ENCODE measurements at places on chromosomes 12 and 14.
A peak's percentile ranks its signal among the peaks of the same experiment; 100 is the strongest.

- no peak for DNase-seq
Observed at GRCh38 chr12:100942984-100943749, 148.6 kb downstream of the ANO4 start.

DNA sequence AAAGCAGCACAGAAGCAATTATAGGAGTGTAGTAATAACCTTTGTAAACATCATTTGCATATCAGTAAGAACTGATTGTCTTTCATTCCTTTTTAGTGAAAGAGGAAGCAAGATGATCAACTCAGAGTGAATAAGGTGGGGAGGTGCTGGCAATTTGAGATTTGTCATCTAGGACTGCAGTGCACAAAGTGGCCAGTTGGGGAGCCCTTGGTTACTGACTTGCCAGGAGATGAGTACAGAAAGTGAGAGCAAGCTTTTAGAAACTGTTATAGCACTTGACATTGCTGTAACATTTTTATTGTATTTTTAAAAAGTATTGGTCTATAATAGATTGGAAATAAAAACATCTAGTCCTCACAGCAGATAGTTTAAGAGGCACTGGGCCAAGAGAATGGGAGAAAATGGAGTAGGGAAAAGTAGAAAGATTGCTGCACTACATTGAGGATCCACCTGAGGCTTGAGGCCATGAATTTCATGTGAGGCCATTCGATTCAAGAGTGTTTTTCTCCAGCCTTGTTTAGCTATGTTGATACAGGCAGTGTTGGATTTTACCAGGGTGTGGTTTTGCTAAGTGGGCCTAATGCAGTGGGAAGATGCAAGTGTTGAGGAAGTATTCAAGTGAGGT, 98.2 kb downstream of the SNAPC1 start:
- DNase-seq, result peak; percentile 81

DNA sequence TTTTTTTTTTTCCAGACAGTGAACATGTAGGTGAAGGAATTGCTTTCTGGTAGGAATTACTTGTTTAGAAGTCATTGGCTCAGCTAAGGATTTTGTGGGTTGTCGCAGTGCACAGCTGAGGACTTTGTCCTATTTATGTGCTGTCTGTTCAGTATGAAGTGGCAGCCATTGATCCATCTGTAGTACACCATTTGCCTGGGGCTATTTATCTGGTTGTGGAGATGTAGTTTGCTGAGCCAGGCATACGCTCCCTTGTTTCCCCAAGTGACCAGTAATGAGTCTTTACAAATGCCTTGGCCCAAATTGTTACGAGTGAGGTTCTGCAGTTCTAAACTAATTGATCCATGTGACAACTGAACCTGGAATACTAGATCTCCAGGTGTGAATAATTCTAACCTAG, 140.1 kb downstream of the NRXN3 start:
- DNase-seq, result no peak

DNA sequence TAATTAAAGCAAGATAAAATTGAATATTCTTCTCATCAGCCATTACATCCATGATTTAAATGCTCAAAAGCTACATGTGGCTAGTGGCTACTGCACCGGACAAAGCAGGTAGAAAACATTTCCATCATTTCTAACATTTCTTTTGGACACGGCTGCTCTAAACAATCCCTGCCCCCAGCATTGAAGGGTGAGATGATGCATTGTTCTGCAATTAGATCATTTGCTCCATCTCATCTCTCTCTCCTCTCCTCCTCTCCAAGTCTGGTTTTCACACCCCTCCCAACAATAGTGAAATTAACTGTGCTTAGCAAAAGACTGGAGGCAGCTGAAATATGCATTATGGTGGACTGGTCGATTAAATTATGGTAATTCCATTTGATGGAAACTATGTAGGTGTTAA, 288.5 kb downstream of the KSR2 start:
- DNase-seq, result no peak

DNA sequence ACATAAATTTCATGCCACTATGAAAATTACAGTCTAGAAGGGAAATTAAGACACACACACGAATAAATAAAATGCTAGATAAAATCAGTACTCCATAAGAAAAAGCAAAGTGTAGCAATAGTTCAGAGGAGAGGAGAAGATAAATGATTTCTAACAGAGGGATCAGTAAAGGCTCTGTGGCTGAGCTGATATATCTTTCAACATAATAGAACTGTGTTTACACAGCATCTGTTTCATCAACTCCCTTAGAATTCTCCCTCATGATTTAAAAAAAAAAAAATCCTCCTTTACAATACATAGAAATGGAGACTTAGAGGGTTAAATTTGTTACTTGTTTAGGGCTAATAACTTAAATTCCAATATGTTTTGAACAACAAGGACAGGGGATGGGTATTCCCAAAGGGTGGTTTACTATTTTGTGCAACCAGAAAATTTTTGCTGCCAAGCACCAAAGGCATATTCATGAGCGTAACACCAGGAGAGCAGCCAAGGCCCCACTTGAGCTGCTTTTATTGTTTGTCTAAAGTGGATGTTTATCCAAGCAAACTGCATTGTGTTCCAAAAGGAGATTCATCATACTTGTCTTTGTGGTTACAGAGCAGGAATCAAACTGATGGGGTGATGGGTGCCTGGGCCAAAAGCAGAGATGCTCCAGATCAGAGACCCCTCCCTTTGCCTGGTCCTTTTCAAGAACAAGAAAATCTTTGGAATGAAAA, 162.7 kb downstream of the BMP4 start:
- no peak for DNase-seq

- DNase-seq, result no peak
Observed at GRCh38 chr12:6529291-6529737, 5.0 kb upstream of the GAPDH start.

- DNase-seq, result peak; percentile 55
Observed at GRCh38 chr12:27207615-27208413, 36.3 kb upstream of the STK38L start.

DNA sequence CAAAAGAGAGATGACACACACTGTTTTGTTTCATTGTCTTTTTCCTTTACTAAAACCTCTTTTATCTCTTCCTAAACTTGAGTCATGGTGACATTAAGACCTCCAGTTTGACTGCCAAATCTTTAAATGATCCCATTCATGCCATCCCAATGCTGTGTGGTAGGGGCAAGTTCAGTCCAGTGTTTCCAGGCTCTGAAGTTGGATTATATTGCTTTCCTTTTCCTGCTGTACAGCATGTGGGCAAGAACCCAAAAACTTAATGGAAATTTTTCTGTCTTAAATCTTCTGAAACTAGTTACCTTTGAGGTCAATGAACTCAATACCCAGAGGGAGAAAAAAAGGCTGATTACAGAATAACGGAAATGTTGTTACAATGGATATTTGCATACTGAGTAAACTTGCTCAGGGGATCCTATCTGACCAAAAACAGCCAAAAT, 187.1 kb upstream of the FAR2 start:
- no peak for DNase-seq

GRCh38 chr14:73457924-73458182, 493 bp downstream of the NUMB start:
- DNase-seq, result no peak

GRCh38 chr12:6546016-6546415, 9.8 kb downstream of the IFFO1 start:
- no peak for DNase-seq

GRCh38 chr12:54590978-54591591, 2.6 kb upstream of the PPP1R1A start:
- DNase-seq, result no peak

DNA sequence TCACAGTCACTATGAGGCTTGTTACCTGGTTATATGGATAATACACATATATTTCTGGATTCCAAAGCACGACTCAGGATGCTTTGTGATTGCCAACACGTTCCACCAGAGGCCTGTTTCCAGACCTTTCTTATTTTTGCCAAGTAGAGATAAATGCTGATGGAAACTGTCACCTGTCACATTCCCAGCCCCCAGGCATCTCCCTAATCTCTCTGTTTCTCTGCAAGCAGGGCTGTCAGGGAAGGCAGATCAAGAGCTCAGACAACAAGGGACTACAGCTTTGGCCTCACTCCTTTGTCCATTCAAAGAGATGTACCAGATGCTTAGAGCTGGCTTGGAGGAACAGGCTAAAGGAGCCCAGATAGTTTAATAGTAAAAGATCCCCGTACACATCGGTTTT, 21.8 kb upstream of the DDHD1 start:
- DNase-seq, result no peak

GRCh38 chr12:114961491-114961890, 277.5 kb upstream of the TBX3 start:
- no peak for DNase-seq

- no peak for DNase-seq
Observed at GRCh38 chr12:102095677-102096263, 24.1 kb downstream of the NUP37 start.

DNA sequence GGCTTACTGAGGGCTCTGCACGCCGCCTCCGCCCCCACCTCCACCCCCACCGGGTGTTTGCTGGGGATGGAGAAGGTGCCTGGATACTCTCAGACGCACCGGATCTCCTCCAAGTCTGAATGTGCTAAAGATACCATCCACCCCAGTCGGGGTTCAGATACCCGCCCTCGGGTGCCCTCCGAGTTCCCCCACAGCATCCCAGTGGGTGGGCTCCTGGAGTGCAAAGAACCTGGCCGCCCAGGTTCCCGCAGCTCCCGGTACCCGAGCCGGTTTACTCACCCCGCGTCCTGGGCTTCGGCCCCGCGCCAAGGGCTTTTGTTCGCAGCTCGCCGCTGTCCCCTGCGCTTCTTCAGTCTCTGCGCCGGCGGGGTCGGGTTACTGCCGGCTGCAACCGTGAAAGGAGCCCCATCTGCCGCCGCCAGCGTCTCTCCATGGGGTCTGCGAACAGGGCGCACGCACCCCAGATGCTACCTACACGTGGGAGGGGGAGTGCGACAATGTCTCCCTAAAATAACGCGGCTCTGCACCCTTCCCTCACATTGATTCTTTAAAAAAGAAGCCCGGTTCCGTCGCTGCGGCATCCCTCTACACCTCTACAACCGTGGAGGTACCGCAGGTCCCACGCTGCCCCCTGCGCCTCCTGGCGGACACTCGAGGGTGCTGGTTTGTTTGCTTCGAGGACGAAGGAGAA, at the start of gene CCDC177:
TSS of gene CCDC177 (minus strand) at position 609 of the 691 bp plus-strand sequence. CDS start 1,249 bp downstream, outside the sequence.
- peak; percentile 87 for DNase-seq

DNA sequence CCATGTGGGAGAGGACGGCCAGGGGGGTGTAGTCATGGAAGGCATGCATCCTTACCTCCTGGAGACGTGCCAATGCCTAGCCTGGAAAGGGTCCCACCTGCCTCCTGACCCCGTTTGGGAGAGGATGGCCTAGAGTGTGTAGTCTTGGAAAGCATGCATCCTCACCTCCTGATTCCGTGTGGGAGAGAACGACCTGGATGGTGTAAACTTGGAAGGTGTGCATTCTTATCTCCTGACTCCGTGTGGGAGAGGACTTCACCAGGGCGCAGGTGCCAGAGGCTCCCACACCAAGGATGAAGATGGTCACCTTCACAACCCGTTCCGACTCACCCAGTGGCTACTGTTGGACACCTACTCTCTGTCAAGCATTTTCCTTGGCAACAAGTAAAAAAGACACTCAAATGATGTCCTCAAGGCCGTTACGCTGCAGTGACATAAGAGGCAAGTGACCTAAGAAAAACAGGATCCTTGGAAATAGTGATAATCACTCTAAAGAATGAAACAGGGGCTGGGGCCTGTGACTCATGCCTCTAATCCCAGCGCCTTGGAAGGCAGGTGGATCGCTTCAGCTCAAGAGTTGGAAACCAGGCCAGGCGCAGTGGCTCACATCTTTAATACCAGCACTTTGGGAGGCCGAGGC, 37.5 kb upstream of the FZD10 start:
- DNase-seq, result no peak

DNA sequence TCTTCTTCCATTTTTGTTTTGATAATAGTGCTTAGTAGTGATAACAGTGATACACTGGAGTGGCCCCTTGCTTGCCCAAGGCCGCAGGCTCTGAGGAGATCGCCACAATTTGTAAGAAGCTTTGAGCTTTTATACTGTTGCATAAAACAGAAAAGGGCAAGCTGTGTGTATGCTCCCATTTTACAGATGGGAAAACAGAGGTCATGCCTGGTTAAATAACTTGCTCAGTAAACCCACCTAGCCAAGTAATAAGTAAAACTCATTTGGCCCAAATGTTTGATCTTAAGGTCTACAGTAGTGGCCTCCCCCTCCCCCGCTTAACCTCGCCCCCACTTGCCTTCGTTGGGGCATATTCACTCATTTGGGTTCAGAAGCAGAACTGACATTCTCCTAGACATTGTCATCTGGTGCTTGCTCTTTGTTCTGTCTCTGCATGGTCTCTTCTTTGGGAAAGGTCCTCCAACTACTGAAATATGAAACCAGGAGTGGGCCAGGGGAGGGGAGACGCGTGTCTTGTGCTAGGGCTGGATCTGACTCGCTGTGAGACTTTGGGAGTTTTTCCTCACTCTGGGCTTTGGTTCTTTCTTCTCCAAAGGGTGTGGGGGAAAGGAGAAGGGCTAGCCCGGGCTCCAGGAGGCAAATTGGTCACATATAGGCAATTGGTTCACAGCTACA, 88.1 kb downstream of the PAPOLA start:
- no peak for DNase-seq

GRCh38 chr12:42982828-42983227, 393.3 kb upstream of the PRICKLE1 start:
- DNase-seq, result no peak

DNA sequence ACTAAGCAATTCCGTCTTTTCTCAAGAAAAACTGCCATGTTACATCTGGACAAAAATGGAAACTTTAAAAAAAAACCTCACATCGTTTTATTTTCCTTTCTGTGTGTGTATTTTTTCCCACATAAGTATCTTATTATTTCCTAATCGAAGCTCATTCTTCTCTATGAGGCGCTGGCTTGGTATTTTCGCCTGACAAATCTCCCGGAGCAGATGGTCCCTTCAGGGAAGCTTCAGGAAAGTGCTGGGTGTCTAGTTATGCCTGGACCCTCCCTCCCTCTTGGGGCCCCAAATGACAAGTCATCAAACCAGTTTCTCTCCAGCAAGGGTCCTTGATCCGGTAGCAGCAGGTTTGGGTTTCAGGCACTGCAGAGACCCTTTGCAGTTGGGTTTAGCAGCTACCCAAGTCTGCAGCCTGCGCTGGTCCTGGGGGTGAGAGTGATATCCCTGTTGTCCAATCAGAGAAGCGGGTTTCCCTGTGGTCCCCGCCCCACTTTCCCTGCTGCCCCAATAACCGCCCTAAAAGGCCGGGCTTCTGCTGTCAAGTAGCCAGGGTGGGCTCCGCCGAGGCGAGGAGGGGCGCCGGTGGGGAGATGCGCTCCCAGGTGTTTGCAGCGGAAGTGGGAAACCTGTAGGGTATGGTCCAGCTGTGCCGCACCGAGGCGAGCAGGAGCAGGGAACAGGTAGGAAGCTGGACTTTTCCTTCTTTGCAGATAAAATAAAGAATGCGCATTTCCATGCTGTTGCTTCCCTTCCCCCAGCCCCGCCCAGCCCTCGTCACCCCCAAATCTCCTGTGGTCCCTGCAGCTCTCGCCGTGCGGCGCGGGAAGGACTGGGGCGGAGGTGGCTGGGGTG, at the start of gene CNTN1:
TSS of gene CNTN1 (plus strand) at position 527 of the 852 bp plus-strand sequence.
- peak; percentile 84 for DNase-seq

GRCh38 chr12:51391283-51392123, at the start of gene GALNT6:
TSS of gene GALNT6 (minus strand) at chr12:51391406. CDS start at chr12:51379781, 11,625 bp downstream.
- DNase-seq, result peak; percentile 88

- no peak for DNase-seq
Observed at GRCh38 chr12:118342090-118342489, 30.6 kb downstream of the TAOK3 start.
